ENCODE measurements at places on chromosomes 5 and 9.

GRCh38 chr9:5592904-5593303 lies 36.0 kb upstream of the RIC1 start:
- DNase-seq = no peak

DNA sequence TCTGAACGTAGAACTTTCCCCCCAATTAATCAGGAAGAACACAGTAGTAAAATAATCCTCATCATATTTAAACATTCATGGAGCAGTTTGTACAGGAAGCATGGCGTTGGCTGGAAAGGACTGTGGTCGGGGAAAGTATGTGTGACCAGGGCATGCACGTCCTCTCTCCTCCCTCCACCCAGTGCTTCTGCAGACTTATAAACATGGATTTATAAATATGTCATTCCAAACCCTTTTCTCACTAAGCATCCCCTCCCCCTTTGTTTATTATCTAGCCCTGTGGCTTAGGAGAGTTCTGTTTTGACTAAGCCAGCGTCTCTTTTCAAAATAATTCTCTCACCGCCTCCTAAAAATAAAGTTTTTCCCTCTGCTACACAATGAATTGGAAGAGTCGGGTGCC lies 70.4 kb upstream of the DAP start:
- DNase-seq = no peak

DNA sequence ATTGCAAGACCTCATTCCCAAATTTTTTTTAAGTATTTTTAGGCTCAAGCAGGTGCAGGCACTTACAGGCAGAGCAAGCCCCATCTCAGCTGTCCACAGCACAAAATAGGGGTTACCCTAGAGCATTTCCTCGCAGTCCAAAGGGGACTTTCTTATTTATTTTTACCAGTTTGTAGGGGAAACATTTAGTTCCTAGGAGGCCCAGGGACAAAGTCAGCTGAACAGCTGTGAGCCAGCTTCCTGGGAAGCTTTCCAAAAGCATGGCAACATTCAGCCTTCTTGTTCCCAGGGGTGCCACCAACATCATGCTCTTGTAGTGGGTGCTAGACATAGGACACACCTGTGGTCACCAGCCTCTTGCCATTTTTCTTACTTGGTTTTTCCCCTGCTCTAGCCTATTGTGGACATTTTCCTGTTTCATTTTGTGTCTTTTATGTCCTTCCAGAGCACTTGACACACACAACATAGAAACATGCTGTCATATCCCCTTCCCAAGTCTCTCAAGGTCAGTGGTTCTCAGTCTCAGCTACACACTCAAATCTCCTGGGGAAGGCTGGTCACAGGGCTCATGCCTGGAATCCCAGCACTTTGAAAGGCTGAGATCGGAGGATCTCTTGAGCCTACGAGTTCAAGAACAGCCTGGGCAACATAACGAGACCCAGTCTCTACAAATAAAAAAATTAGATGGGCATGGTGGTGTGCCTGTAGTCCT lies 38.2 kb downstream of the HAVCR1 start:
- no peak for DNase-seq

DNA sequence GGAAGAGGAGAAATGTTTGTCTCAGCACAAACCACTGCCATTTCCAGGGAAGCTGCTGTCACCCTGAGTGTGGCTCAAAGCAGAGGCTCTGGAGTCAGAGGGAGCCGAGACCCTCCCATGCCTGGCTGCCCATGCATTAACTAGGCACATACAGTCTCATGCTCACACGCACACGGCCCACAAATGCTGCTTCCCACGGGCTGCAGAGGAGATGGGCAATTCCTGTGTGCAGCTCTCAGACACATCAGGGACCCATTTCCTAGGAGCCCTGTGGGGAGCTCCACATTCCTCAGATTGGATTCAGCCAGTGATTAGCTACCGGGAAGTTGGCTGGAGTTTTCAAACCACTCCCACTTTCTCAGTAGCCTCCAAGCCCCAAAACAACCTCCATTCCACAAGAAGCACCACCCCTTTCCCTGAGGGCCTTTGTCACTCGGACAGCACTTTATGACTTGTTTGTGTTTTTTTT lies 9.1 kb upstream of the PTGES start:
- DNase-seq = no peak

- DNase-seq = peak; percentile 10
Measured at GRCh38 chr5:23507278-23507685, at the start of gene PRDM9. PRDM9 (plus strand) TSS chr5:23507609; CDS start chr5:23509034, 1,425 bp downstream.

- no peak for DNase-seq
Measured at GRCh38 chr5:111135946-111136345, 43.8 kb downstream of the WDR36 start.

DNA sequence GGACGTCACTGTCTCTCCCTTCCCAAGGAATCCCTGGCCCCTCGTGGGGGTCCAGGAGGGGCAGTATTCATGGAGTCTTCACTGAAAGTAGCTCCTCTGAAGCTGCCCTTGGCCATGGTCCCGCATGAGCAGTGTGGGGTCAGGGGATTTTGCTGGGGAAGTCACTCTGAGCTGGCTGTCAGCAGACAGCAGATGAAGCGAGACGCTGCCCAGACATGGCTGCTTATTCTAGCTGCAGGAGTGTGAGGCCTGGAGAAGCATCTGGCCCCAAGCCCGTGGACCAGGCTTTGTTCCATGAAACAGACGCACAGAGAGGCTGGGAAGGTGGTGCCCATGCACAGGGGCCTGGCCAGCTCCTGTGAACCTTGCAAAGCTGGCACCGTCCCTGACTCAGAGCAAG lies 21.5 kb upstream of the ASS1 start:
- DNase-seq = no peak

DNA sequence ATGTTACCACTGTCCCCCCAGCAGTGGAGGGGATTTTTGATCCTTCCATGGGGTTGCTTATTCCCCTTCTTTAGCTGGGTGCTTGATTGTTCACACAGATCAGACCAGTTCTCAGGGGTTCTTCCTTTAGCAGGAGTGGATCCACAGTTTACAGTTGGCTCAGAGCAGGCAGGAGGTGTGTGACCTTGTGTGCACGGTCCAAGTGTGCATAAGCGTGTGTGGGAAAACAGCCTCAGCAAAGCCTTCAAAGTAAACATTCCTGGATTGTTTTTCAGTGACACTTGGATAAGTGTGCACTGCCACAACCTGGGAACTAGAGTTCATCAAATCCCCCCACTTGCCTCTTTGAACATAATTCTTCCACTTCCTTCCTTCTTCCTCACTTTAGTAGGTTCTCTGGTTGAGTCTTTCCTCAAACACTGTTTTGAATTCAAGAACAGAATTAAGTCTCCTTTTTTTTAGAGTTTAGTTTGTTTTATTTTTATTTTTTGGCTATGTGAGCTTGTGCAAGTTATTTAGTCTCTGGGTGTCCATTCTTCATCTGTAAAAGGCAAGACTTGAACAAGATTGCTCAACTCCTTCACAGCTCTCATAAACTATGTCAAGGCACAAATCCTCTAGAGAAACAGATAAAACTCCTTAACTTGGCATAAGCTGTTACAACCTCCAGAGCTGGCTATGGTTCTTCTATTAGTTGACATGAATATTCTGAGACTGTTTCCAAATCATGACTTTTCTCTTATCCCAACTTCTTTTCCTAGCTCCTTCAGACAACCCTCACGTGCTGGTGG lies 78.0 kb downstream of the OSMR start:
- no peak for DNase-seq

GRCh38 chr9:92592537-92592936 lies 56.7 kb upstream of the ECM2 start:
- no peak for DNase-seq

- no peak for DNase-seq
Measured at GRCh38 chr5:129943936-129944335, 39.7 kb downstream of the CHSY3 start.

GRCh38 chr5:53399926-53400697 lies 80.3 kb upstream of the FST start:
- no peak for DNase-seq

- no peak for DNase-seq
Measured at GRCh38 chr9:113205861-113206260, 15.2 kb downstream of the FKBP15 start.

- no peak for DNase-seq
Measured at GRCh38 chr9:107875571-107875980, 386.0 kb upstream of the KLF4 start.

DNA sequence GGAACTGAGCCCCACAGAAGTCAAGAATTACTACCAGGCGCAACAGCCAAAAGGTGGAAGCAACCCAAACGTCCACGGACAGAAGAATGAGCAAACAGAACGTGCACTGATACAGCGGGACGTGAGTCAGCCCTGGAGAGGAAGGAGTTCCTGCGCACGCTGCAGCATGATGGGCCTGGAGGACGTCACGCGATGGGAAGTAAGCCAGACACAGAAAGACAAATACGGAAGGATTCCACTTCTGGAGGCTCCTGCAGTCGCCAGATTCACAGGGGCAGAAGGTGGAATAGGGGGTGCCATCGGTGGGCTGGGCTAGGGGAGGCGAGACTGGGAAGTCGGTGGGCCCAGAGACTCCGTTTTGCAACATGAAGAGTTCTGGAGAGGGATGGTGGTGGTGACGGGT lies 80.3 kb upstream of the PHYKPL start:
- no peak for DNase-seq
